ENCODE measurements at places on chromosomes 7 and 10. TPM values are rescaled to one million over a fixed set of nuclear protein-coding genes. Genes with fewer than 3 reads are reported as not detected.

- DNase-seq: no peak
These were observed 71.1 kb upstream of the ABLIM1 start for GRCh38 chr10:114729103-114729659.

- no peak for DNase-seq
These were observed 825.3 kb upstream of the MBL2 start for GRCh38 chr10:53597835-53598251.

GRCh38 chr10:131652438-131653139, 248.2 kb upstream of the PPP2R2D start:
- DNase-seq: no peak

DNA sequence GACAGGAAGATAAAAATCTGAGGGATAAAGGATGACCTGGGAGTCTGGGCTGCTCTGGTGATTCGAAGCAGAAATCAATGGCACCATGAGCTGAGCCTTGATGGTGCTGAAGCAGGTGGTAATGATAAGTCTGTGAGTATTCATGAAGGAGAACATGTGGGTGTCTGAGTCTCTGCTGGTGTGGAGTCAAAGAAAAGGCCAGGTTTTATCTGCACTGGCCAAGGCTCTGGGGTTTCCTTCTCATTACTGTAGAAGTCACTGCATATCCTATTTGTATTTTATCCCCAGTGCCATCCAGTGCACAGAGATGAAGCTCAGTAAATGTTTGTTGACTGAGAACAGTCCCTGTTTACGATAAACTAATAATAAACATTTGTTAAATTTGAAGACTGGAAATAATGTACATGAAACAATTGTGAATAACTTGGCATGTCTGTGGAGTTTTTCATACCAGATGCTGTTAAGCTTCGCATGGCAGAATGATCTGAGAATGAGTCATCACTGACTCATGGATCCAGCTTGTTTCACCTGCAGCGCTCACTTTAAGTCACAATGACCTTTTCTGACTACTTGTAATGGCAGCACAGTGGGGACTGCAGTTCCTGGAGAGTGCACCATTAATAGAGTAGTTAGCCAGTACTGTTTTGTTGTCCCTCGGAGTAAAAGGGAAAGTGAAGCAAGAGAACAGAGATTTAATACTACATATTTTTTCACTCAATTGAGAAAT, 538.5 kb downstream of the HTR7 start:
- DNase-seq: peak; percentile 13

GRCh38 chr7:56079450-56080185, 13.1 kb downstream of the PHKG1 start:
- no peak for DNase-seq

GRCh38 chr10:23314835-23315239, 29.8 kb downstream of the C10orf67 start:
- peak; percentile 64 for DNase-seq

The IFIT2 gene
- 39.2 TPM for total RNA-seq

DNA sequence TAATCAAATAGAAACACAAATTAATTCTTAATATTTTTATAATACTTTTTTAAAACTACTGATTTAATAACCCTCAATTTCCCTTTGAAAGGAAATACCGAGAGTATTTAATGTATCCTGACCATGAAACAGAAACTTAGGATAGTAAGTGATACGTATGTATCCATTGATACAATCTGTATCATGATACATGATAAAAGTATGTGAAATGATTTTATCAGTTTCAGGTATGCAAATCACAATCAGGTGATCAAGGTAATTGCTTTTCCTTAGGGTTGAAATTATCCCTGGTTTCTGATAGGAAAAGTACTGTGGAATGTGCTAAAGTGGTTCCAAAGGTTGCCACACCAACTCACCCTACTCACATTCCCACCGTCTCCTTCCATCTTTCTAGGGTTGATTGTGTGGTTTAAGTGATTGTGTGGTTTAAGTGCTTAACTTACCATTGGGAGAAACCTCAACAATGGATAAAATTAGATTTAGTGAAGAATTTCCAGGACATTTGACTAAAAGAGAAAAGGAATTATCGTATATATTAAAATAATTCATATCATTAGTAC, 138.3 kb downstream of the LRRN3 start:
- no peak for DNase-seq

DNA sequence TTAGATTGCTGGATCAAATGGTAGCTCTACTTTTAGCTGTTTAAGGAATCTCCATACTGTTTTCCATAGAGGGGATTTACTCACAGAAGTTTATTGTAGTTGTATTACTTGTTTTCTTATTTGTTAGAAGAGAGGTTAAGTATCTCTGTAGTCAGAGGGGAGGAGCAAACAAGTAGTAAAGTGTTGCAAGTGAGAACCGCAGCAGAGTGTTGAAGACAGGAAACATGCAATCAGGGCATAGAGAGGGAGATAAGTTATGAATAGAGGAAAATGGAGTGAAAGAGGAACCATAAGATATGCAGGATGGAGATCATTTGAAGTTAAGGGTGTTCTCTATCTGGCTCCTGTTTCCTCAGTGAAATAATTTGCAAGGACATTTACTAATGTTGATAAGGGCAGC, 331.4 kb upstream of the TMEM229A start:
- DNase-seq: no peak

The DENND10 gene
- total RNA-seq: 18.6 TPM

DNA sequence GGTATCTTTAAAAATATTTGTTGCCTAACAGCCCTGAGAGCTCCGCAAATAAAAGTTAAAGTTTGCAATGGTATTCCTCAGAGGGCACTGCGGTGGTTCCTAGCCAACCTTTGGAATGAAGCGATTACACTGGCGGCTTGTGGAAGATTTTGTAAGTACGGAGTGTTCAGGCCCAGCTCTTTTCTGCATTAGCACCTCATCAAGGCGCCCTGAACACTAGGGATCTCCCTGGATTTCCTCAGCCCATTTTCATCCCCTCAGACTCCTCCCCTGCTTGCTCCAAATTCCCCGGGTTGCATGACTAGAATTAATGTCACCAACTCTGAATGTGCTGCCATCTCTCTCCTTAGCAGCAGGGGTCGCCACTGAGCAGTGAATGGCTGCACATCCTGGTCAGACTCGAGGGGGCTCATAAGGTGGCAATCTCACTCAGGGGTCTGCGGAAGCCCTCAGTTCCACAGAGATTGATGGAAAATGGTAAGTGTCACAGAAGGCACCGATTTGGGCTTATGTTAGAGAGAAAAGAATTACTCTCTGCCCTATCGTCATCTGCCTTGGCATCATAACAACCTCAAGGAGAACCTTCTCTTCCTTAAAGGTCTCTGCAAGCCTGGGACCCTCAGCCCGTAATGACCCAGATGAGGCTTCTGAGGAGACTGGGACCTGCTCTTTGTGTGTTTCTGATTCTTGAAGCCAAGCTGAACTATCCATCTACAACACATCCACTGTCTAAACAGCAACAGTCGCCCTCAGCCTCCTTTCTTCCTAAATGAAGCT, 262.8 kb upstream of the AOAH start:
- peak; percentile 79 for DNase-seq

GRCh38 chr7:50352282-50352681, 47.8 kb downstream of the IKZF1 start:
- DNase-seq: peak; percentile 68

- no peak for DNase-seq
These were observed 32.8 kb upstream of the STRIP2 start for GRCh38 chr7:129401228-129401966.

- no peak for DNase-seq
These were observed 679.7 kb upstream of the SEMA3D start for GRCh38 chr7:85866540-85866939.

DNA sequence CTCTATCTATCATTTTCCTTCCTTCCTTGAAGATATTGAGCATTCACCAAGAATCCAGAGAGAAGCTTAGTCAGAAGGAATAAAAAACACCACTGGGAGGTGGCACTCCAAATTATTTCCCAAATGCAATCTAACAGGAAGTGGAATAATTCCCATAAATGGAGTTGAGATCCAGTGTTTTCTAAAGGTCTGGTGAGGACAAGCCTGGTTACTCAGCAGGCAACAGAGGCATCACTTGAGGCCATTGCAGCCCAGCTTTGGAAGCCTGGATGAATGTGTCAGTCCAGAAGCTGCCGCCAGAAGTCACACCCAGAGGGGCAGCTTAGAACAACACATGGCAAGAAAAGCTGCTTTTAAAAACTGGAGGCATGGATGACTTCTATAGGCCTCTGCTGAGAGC, 288.9 kb upstream of the KLF6 start:
- no peak for DNase-seq

GRCh38 chr7:101733713-101734475, 83.5 kb upstream of the CUX1 start:
- DNase-seq: no peak

DNA sequence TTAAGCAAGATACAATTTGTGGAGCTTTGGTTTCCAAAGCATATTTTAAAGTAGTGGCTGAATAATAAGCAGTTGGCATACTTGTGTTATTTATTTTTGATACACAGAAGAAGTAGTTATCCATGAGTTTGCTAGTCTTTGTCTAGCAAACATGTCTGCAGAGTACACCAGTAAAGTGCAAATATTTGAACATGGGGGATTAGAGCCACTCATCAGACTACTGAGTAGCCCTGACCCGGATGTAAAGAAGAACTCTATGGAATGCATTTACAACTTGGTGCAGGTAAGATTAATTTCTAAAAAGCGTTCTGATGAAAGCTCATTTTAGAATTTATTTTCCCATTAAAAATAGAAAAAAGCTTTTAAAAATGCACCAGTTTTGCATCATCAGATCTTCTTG, 31.4 kb downstream of the ARMC3 start:
- no peak for DNase-seq

DNA sequence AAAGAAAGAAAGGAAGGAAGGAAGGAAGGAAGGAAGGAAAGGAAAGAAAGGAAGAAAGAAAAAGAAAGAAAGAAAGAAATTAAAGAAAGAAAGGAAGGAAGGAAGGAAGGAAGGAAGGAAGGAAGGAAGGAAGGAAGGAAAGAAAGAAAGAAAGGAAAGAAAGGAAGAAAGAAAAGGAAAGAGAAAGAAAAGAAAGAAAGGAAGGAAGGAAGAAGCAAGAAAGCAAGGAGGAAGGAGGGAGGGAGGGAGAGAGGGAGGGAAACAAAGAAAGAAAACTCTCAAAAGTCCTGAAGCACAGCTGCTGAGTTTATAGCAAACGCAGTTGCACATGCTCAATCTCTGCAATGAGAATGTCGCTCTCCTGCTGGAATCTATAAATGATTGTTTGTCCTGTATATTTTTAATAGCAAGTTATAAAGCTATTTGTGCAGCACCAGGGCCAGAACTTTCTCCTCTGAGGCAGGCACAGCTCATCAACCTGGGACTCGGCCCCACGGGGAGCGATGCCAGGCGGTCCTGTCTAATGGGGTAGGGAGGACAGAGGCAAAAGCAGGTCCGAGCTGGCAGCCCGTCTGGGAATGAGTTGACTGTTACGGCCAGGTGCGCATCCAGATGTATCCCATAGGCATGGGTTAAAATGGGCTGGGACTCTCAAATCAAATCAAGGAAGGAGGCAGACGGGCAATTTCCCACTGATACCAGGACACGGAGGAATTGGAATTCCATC, 118.0 kb upstream of the PFKP start:
- DNase-seq: no peak

The SPDYE2 gene
- not detected for total RNA-seq

DNA sequence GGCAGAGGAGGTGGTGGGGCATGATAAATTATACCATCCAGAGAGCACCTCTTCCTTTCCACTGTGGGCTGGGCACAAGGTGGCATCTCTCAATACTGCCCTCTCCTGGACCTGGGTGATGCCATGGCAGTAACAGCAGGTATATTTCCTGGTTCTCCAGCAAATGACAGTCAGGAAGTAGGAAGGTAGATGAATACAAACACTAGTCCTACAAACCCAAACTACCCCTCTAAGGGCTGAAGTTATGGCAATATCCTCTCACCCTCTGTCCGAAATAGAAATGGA, 1004.9 kb downstream of the KCNMA1 start:
- peak; percentile 4 for DNase-seq

The CPN1 gene
- not detected for total RNA-seq

- peak; percentile 5 for DNase-seq
These were observed 32.0 kb downstream of the EXOC6 start for GRCh38 chr10:92880233-92880861.

- DNase-seq: no peak
These were observed 56.7 kb downstream of the MTPN start for GRCh38 chr7:135920478-135920877.

- DNase-seq: no peak
These were observed 167.9 kb upstream of the ZMIZ1 start for GRCh38 chr10:78900715-78901430.

- no peak for DNase-seq
These were observed 92.0 kb upstream of the PRSS58 start for GRCh38 chr7:142349670-142350405.

DNA sequence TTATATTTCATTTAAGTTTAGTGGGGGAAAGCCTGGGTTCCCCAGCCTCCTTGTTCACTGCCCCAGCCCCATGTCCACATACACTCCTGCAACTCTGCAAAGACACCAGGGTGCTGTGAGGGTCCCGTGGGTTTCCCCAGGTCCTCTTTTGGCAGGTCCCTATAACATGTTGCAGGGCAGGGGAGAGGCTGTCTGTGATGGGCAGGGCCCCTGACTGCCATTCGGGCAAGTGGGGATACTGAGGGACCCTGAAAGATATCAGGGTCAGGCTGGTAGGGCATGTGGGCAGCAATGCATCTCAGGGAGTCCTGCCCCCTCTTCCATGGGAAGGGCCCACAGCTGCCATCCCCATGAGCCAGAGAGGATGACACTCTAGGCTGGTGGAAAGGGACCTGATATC, 28.4 kb downstream of the RASGEF1A start:
- DNase-seq: no peak

- DNase-seq: no peak
These were observed 31.6 kb downstream of the PFKFB3 start for GRCh38 chr10:6234371-6234770.

The CLDN4 gene
- total RNA-seq: 0.20 TPM

DNA sequence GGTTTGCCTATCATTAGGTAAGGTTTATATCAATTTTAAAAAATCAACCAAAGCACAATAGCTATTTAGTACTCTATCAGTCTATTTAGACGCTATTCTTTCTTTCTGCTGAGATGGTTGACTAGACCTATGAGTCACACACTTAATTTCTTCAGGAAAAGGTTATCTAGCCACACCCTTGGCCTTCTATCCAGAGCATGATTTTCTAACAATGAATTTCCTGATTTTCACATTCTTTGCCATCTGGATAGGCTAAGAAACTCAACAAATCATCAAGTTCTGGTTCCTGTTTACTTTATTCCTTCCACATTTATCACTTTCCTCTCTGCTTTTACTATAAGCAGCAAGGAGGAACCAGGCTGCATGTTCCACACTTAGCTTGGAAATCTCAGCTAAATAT, 8.1 kb downstream of the PRPS1L1 start:
- DNase-seq: no peak

The PAPOLB gene
- total RNA-seq: not detected

GRCh38 chr10:78181381-78182055, 147.9 kb downstream of the RPS24 start:
- no peak for DNase-seq

Measured in activated CD8-positive, alpha-beta T cell treated with anti-CD3 and anti-CD28 coated beads for 36 hours (primary cell).